ENCODE measurements at places on chromosomes 5 and 9.

- DNase-seq, result no peak
Measured at GRCh38 chr9:105030285-105030684, 102.3 kb upstream of the ABCA1 start.

DNA sequence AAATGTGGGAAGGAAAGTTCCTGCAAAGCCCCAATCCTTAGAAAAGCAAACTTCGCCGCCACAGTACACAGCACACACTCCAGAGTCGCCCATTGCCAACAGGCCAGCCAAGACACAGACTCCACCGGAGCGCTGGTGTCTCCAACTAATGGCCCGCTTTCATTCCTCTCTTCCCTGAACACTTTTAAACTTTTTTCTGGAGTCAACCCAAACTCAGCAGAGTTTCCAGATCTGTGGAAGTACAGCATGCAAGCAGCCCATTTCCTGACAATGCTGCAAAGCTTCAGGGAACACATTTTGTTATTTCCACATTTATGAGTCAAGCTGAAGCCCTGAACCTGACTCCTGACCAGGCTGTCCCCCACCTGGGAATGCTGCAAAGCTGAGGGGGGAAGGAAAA is 351.9 kb downstream of the NFIB start:
- DNase-seq, result no peak

- no peak for DNase-seq
Measured at GRCh38 chr5:111901296-111901695, 144.3 kb upstream of the NREP start.

DNA sequence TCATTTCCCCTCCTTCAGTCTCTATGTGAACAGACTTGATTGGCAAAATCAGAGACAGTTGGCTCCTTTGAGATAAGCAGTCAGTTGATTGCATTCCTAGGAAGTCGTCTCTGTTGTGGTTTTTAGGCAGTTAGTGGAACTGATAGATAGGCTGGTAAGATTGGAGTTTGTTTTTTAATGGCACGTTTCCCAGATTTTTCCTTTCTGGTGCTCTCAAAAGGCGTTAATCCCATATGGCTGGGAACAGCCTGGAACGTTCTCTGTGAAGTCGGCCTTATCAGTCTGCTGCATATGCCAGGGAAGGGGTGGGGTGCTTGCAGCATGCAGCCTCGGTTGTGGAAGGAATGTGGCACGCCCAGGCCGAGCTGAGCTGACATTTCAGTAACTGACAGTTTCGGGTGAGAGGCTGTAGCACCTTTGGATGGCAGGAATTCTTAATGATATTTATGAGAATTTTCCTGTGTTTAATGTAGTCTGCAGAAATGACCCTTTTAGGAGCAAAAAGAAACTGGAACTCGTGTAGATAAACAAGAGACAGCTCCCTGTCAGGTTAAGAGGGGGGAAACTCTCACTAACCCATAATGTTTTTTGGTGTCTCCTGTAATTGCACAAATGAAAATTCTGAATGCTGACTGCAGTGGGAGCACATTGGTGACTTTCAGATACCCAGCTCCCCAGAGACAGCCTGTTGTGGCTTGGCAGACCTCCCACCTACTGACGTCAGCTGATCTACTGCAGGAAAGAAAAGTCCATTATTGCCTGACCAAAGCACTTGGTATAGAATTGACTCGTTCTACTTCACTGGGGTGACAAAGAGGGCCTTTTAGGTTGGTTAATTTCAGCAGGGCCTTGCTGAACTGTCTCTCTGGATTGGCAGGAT is 6.3 kb downstream of the SPTAN1 start:
- peak; percentile 72 for DNase-seq

GRCh38 chr9:114055061-114055460 is 23.0 kb downstream of the AMBP start:
- DNase-seq, result no peak

DNA sequence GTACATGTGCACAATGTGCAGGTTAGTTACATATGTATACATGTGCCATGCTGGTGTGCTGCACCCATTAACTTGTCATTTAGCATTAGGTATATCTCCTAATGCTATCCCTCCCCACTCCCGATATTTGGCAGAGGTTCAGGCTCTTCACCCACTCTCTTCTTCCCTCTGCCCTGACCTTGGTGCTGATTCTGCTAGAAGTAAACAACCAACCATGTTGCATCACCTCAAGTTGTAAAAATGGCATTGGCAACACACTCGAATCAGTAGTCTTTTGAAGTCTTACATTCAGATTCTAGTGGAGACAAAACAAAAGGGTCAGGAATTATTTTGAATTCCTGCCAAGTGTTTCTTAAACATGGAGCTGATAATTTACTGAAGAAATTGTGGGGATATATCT is 40.0 kb downstream of the PRR16 start:
- no peak for DNase-seq

DNA sequence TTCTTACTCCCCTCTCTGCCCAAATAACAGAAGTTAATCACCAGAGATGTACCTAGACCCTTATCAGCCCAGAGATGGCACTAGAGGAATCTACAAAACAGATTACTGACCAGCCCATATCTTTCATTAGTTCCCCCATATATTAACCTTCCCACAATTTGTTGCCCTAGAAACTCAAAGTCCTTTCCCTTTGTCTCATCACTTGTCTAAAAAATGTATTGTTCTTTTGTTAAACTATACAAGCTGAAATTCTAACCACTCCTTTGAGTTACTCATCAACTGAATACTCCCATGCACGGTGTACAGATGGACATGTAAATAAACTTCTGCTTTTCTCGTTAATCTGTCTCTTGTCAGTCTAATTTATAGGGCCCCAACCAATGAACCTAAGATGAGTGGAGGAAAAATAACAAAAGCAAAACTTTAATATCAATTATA is 130.9 kb downstream of the CCDC192 start:
- no peak for DNase-seq

- DNase-seq, result no peak
Measured at GRCh38 chr5:72234868-72235267, 85.2 kb downstream of the MRPS27 start.

GRCh38 chr5:178080056-178080455 is 33.3 kb upstream of the N4BP3 start:
- DNase-seq, result no peak

DNA sequence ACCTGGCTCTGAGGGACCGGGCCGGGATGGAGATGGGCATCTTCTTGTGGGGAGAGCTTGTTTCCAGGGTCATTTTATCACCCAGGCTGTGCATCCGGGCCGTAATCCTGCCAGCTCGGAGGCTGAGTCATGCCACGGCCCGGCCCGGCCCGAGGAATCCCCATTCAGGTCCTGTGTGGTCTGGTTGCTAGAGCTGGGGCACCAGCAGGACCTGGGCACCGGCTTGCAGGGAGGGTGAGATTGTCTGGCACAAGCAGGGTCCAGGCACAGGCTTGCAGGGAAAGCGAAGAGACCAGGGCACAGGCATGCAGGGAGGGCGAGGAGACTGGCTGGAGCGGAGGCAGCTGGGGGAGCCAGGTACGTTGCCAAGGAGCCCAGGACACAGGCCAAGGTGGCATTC is 106.8 kb downstream of the RXRA start:
- no peak for DNase-seq

- no peak for DNase-seq
Measured at GRCh38 chr5:60436518-60436917, 263.4 kb downstream of the DEPDC1B start.

DNA sequence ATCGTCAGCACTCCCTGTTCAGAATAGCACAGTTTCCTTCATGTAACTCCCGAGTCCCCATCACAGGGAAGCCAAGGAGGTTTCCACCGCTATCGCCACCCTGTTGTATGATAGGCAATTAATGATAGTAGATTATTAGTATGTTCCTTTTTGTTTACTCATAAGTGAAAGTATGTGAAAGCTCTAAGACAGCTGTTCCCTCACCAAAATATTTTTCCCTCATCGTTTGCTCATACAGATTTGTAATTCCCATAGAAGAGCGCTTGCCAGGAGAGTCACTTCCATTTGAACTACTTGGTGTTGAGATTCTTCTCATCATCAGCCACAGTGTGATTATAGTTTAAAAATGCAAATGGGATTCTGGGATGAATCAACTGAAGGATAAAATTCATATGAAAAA is 140.9 kb downstream of the PAM start:
- no peak for DNase-seq

- no peak for DNase-seq
Measured at GRCh38 chr5:6553972-6554371, 78.9 kb downstream of the NSUN2 start.

Measured in SK-N-SH (cell line).